ENCODE measurements at places on chromosomes 5 and 9.

DNA sequence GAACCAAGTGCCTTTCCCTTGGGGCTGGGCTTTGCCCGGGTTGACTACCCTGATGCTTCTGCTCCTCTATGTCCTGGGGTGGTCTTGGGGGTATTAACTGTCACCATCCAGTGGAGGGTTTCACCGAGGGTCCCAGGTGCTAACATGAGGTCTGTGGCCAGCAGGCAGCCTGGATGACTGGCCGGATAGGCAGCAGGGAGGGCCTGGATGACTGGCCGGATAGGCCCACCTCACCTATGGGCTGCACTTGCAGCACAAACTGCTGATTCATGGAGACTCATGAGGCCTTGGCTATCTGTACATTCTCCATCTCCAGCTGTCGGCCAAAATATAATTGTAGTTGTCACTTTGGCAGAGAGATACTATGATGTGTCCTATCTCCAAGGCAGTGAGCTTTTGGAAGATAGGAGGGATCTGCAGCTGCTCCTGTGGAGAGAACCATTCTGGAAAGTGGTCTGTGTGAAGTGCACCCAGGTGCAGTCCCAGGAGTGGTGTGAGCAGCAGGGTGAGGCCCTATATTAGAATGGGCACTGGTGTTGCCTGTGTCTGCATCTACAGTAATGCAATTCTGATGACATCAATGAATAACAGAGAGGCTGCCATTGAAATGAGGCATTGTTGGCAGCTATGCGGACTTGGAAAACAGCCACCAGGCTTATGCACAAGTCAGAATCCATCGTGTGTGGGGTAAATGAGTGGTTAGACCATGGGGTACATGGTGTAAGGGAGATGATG lies 26.3 kb upstream of the CDKN2AIPNL start:
- DNase-seq, result no peak

DNA sequence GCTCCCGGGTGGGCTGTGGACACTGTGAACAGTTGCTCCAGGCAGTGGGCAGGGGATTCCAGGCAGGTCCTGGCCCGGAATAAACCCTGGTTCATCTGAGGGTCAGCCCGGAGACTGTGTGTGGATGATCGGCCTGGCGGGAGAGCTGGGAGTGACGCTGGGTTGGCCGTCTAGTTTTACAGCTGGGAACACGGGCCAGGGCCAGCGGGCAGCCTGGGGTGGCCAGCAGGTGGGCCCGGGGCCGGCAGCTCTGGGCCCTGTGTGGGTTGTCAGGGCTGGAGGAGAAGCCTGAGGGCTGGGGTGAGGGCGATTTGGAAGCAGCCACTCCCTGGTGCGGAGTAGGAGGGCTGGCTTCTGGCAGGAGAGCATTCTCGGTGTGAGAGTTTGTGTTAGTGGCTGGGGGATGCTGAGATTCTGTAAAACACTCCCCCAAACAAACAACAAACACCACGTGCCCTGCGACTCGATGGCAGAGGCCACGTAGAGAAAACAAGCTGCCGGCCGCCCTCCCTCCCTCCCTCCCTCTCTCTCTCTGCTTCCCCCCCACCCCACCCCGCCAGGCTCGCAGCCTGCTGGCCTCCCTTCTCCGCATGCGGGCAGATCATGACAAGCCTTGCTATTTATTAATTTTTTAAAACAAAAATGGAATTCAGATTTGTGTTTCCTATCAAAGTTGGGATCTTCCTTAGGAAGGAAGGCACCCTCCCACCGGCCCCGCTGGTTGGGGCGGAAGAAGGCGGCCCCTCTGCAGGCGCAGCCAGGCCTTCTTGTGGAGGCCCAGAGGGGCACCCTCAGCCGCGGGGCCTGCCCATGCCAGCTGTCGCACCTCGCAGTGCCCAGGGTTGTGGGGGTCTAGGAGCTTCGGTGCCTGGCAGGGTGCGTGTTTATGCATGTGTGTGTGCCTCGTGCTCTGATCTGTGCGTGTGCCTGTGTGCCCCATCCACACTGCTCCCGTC lies 49.5 kb downstream of the RXRA start:
- peak; percentile 41 for DNase-seq

DNA sequence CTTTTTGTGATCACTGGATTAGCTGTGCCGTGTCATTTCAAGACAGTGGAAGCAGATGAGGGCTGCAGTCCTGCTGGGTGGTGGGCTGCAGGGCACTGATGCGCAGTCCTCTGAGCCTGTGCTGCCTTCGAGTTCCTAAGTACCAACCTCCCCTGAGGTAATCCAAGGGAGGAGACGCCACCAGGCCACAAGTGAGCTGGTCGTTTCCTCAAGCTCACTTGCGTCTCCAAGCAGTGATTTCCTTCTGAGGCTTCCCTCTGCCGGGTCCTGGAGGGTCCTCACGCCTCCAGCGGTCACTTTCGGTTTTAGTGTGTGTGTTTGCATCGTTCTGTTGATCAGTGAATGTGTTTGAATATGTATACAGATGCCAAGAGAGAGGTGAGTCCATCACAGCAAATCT lies 115.7 kb downstream of the TRIO start:
- no peak for DNase-seq

DNA sequence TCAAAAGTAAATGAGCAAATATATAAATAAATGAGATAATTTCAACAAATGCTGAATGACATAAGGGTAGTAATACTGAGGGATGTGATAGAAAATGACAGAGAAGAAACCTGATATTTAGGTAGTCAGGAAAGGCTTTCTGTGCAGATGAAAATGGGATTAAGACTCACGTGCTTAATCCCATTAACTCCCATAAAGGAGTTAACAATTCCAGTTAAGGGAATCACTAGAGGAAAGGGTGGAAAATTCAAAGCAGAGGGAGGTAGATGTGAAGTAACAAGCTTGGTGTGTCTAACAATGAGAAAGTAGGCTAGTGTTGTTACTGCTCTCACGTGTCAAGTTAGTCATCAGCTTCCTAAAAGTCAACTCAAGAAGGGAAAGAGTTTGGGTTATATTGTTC lies 90.5 kb upstream of the TRIM32 start:
- DNase-seq, result no peak

GRCh38 chr5:142296914-142297417 lies 27.9 kb downstream of the SPRY4 start:
- no peak for DNase-seq

DNA sequence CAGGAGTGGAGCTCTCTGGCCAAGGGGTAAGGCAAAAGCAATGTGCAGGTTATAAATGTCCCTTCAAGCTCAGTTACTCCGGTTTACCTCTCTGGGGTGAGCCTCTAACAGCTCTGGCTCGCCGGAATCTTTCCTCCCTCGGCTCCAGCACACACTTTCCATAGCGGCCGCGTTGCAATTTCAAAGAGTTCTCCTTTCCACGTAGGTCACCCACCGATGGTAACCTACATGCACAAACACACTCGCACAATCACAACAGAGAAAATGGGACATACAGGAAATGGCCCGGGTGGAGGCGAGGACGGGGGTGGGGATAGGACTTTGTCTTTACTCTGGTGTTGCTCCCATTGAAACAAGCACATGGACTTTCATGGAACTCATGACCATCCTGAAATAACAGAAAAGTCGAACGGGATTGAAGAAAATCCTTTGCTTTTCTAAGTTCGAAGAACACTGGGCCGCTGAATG lies 1.2 kb downstream of the LHFPL2 start:
- DNase-seq, result no peak

- DNase-seq, result no peak
Measured at GRCh38 chr9:15529566-15530324, 19.0 kb upstream of the PSIP1 start.

DNA sequence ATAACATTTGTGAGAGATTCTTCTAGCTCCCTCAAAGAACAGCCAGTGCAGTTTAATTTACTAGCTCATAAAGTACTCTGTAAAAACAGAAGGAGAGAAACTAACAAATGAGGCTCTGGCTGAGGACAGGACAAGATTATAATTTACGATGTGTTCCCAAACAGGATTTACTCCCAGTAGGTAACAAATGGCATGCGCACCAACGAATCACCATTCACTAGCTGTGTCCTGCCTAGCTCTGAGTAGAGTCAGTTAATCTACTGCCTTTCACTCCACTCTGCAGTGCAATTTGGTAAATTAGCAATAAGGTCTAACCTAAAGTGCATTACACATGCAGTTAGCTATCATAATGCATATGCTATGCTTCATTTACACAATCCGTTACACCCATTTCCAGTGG lies 497.4 kb upstream of the CCNG1 start:
- DNase-seq, result no peak

- peak; percentile 4 for DNase-seq
Measured at GRCh38 chr5:13957032-13957645, 12.7 kb upstream of the DNAH5 start.

GRCh38 chr5:129629575-129629974 lies 118.3 kb upstream of the MINAR2 start:
- DNase-seq, result no peak

DNA sequence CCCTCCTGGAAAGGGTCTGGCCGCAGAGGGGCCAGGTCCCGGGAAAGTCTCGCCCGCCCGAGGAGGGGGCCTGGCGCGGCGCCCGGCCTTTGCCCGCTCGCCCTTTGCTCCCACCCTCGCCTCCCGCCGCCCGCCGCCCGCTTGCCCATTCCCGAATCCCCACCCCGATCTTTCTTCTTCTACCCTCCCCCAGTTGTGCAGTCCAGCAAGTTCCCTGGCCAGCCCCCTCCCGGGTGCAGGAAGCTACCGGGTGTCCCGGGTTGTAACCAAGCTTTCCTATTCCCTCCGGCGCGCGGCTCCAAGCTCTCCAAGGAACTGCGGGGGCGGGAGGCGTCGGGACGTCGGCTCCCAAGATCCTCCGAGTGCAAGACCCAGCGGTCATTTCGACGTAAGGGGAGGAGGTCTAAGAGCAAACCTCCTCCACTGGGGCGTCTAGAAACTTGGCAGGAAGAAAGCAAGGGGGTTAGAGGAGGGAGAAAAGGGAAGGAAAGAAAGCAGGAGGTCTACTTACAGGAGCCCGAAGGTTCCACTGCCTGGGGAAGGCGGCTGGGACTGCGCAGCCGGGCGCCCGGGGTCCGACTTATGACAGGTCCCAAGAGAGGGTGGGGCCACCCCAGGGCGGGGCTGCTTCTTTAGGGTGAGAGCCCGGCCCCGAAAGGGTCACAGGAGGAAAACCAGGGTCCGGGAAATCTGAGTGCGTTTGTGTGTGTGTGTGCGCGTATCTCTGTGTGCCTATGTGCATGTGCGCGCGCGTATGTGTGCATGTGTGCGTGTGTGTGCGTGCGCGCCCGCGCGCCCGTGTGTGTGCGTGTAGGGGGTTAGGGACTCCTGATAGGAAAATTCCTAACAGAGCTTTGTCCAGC lies at the start of gene PTGR1:
Gene PTGR1 (minus strand): TSS at position 556 of the 863 bp plus-strand sequence. CDS start 2,225 bp downstream, outside the sequence.
- DNase-seq, result no peak

DNA sequence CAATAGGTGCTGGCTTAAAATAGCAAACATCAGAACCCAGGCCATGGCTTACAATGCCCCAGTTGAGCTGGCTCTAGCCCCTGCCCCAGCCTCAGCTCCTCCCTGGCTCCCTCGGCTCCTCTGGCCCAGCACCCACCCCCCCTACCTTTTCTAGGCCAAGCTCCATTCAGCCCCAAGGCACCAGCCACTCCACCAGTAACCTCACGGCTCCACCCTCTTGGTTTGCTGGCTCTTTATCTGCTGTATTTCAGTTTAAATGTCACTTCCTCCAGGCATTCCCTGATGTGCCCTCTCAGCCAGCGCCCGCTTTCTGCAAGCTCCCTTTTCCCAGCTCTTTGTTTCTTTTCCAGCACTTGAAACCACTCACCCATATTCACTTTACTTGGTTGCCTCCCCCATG lies 10.6 kb downstream of the C1QTNF2 start:
- no peak for DNase-seq

DNA sequence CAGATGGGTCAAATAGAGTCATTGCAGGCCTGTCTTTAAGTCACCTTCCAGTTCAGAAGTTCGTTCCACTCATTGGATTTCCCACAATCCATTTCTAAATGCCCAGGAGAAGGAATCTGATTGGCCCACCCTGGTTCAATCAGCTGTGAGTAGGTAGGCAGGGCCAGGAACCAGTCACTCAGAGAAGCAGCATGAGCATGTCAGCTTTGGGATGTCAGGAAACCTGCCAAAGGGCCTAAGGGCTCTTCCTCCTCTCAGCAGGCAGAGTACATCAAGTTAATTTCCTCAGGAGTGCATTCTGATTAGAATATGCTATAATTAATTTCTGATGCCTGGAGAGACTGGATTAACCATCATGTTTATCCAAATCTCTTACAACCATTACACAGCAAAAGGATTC lies 412.9 kb upstream of the CCNH start:
- DNase-seq, result no peak

DNA sequence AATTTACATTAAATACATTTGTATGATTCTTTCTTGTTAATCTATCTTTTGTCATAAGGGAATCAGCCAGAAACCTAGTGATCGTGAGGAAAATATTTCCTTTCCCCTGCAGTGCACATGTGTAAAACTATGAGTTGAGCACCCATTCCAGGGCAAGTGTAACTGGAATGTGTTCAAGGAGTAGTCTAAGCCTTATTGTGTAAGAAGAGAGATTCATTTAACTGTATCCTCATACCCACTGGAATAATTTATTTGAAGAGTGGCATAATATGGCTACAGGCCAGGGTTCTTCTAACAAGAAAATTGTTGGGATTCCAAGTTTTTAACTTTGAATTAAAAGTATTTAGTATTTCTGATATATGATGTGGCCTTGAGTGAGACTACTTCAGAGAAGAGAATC lies 1692.7 kb downstream of the EFNA5 start:
- DNase-seq, result no peak

GRCh38 chr5:166725593-166725992 lies 1565.9 kb upstream of the WWC1 start:
- no peak for DNase-seq

GRCh38 chr5:53730943-53731342 lies 170.5 kb downstream of the NDUFS4 start:
- peak; percentile 74 for DNase-seq

DNA sequence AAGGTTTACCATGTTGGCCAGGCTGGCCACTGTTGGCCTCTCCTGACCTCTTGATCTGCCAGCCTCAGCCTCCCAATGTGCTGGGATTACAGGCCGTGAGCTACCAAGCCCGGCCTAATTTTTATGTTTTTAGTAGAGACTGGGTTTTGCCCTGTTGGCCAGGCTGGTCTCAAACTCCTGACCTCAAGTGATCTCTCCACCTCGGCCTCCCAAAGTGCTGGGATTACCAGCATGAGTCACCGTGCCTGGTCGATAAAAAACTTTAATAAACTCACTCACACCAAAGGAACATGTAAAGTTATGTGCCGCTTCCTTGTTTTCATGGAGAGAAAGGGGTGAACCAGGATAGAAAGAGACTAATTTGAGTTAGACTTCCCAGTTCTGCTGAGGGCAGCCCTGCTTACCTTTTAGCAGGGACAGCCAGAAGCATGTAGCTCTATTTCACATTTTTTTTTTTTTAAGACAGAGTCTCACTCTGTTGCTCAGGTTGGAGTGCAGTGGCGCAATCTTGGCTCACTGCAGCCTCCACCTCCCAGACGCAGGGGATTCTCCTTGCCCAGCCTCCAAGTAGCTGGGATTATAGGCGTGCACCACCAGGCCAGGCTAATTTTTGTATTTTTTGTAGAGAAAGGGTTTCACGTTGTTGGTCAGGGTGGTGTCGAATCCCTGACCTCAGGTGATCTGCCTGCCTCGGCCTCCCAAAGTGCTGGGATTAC lies 11.4 kb upstream of the HAUS6 start:
- DNase-seq, result no peak

DNA sequence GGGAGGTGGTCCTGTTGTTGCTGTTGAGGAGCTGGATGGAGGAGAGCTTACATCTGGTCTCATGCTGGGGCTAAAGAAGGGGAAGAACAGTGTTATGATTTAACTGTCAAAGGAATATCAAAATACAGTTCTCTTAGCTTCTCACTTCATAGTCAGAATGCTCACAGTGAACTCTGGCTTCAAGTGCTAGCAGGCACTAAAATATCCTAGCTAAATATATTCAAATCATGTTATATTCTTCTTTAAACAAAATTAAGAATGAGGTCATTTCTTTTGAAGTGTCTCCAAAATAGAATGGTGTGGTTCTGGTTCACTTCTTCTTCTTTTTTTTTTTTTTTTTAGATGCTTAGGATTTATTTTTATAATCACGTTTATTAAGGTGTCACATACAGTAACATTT lies 89.4 kb downstream of the NR3C1 start:
- DNase-seq, result no peak
